ENCODE measurements at places on chromosomes 5 and 9. TPM values are rescaled to one million over a fixed set of nuclear protein-coding genes. Genes with fewer than 3 reads are reported as not detected.

Gene FGF18
- not detected for total RNA-seq

Gene SPINK5
- 0.95 TPM for total RNA-seq

Gene CD180
- total RNA-seq, result not detected

Gene FBXO10
- 1.9 TPM for total RNA-seq

Gene DCAF10
- 14.8 TPM for total RNA-seq

Gene BARHL1
- not detected for total RNA-seq

Gene FAM221B
- total RNA-seq, result not detected

Gene PCDHB3
- under 0.01 TPM for total RNA-seq

Gene MYMK
- total RNA-seq, result not detected

Gene HTR4
- total RNA-seq, result not detected

Gene SHOC1
- not detected for total RNA-seq

Gene PCDHGB1
- total RNA-seq, result 0.23 TPM

Gene C5orf58
- total RNA-seq, result not detected

Gene OMD
- total RNA-seq, result not detected

Gene FOXD4
- total RNA-seq, result 0.65 TPM

Gene SERF1A
- 12.3 TPM for total RNA-seq

Gene NTRK2
- total RNA-seq, result 0.16 TPM

Gene FST
- 230 TPM for total RNA-seq

Gene CKMT2
- total RNA-seq, result not detected

Gene MLANA
- total RNA-seq, result not detected

Gene IL9
- total RNA-seq, result not detected

Gene ANKS6
- total RNA-seq, result 16.2 TPM

Gene HAVCR1
- not detected for total RNA-seq

Gene PCDHGA6
- 0.16 TPM for total RNA-seq

Gene TMEM171
- 1.6 TPM for total RNA-seq

Gene SPACA9
- 5.6 TPM for total RNA-seq

Gene GPR150
- 0.47 TPM for total RNA-seq

Gene TCF7
- total RNA-seq, result 2.2 TPM

Gene CCL28
- total RNA-seq, result 1.7 TPM

Gene RNF183
- not detected for total RNA-seq

Gene TMEM215
- total RNA-seq, result not detected

Gene OR1J2
- not detected for total RNA-seq

Gene HTR1A
- total RNA-seq, result not detected

Gene ACOT12
- not detected for total RNA-seq

Gene ZFP62
- total RNA-seq, result 13.3 TPM

Gene DEPDC1B
- total RNA-seq, result 31.8 TPM

Gene TPPP
- total RNA-seq, result 0.94 TPM

Gene LHX2
- 12.3 TPM for total RNA-seq

Gene KCNIP1
- total RNA-seq, result not detected

Gene PTCH1
- 0.76 TPM for total RNA-seq

Gene MAMDC2
- 2.2 TPM for total RNA-seq

Measured in hair follicular keratinocyte (primary cell).